Karpas-422 (cell line): ENCODE measurements at places on chromosomes 3 and 15. TPM values are rescaled to one million over a fixed set of nuclear protein-coding genes. Genes with fewer than 3 reads are reported as not detected.

DNA sequence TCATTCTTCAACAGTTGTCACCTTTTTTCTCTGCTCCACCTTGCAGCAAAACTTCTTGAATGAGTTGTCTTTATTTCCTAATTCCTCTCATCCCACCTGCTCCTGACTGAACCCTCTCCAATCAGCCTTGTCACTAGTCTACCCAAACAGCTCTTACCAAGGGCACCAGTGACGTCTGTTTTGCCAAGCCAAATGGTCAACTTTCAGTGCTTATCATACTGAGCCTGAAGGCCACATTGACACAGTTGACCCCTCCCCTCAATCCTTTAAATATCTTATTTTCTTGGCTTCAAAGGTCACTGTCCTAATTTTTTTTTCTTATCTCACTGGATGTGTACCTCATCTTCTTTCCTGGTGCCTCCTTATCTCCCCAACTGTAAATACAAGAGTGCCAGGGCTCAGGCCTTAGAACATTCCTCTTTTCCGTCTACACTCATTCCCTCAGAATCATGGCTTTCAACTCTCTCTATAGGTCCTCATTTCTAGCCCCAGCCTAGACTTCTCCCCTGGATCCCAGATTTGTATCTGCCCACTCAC lies 43.2 kb downstream of the CMTM8 start:
- H3K27me3 ChIP-seq: no peaks in the 10 kb centered on the region
- DNase-seq: no peak
- no peaks in the 10 kb centered on the region; the same call in 1 of the 2 replicates for H3K4me1 ChIP-seq
- H3K4me3 ChIP-seq: no peak overlapping the region
- no peaks in the 10 kb centered on the region for H3K36me3 ChIP-seq

GRCh38 chr3:101255441-101255840 lies 64.9 kb downstream of the IMPG2 start:
- H3K36me3 ChIP-seq: no peaks in the 10 kb centered on the region
- no peaks in the 10 kb centered on the region for H3K4me1 ChIP-seq
- DNase-seq: no peak
- H3K27ac ChIP-seq: no peak overlapping the region
- no peak overlapping the region for H3K4me3 ChIP-seq
- H3K27me3 ChIP-seq: no peaks in the 10 kb centered on the region

DNA sequence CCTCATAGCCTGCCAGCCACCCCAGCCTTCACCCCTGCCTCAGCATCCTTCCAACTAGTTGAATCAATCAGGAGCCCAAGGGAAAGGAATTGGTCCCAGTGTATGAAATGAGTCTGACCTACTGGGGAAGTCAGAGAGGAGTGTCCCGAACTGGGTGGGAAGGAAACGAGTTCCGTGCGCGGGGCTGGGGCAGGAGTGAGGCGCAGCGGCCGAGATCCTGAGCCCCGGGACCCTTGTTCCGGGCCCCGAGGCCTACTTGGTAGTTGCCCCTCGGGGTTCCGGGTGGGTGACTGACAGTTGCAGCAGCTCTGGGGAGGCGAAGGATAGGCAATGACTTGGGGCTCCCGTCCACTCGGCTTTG lies 1.1 kb upstream of the PLCL2 start:
- H3K27ac ChIP-seq: no peak overlapping the region
- H3K4me3 ChIP-seq: peak overlapping the region; percentile 91; the same call in 1 of the 2 replicates
- H3K36me3 ChIP-seq: no peaks in the 10 kb centered on the region
- peaks cover 24% of the 10 kb centered on the region for H3K4me1 ChIP-seq
- no peaks in the 10 kb centered on the region for H3K27me3 ChIP-seq

DNA sequence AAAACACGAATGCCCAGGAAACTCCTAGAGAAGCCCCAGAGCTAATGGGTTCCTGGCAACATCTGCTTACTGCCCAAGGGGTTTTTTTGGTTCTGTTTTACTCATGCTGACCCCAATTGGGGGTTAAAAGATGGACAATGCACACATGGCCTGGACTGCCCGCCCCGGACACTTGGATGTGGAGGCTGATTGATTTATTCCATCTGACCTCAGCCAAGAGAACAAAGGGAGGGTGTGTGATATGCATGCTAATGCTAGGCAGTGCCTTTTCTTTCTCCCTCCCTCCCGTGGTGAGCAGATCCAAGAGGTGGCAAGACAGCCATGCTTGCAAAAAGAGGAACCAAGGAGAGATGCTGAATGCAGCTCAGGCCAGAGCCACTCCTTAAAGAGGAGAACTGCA lies 3.3 kb upstream of the LRTM1 start:
- H3K4me1 ChIP-seq: no peaks in the 10 kb centered on the region
- H3K36me3 ChIP-seq: no peaks in the 10 kb centered on the region
- no peak for DNase-seq
- no peaks in the 10 kb centered on the region for H3K27me3 ChIP-seq

DNA sequence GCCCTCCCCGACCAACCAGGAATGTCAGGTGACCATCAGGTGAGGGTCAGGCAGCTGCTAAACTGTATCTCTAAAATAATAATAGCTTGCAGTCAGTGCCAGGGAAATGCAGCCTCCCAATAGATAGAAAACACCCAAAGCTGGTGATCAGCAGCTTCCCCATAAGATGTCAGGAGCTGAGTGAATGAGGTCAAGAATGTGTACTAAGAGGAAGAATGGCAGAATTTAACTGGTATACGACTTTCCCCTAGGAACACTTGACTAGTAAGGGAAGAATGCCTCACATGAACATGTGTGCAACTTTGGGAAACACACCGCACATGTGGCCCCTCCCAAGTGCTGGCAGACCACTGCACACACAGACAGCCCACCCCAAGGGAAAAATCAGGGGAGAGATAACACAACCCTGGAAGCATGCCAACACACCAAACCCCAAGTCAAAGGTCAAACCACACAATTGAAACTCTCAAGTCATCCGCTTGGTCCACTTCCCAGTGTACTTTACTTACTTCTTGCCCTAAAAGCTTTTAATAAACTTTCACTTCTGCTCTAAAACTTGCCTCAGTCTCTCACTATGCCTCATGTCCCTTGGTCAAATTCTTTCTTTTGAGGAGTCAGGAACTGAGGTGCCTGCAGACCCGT lies 806.5 kb downstream of the OTOL1 start:
- DNase-seq: no peak
- no peaks in the 10 kb centered on the region for H3K4me1 ChIP-seq
- H3K36me3 ChIP-seq: no peaks in the 10 kb centered on the region
- no peaks in the 10 kb centered on the region for H3K27me3 ChIP-seq
- no peak overlapping the region for H3K27ac ChIP-seq

GRCh38 chr3:155895379-155895900 lies 25.0 kb downstream of the GMPS start:
- DNase-seq: no peak
- H3K36me3 ChIP-seq: peaks cover 47% of the 10 kb centered on the region
- no peaks in the 10 kb centered on the region for H3K27me3 ChIP-seq
- no peak overlapping the region for H3K4me3 ChIP-seq
- peaks cover 6% of the 10 kb centered on the region for H3K4me1 ChIP-seq

- peaks cover 30% of the 10 kb centered on the region for H3K4me1 ChIP-seq
- no peak for DNase-seq
- H3K27ac ChIP-seq: no peak overlapping the region
Measured at GRCh38 chr3:31530960-31531335, 1.8 kb upstream of the STT3B start.

DNA sequence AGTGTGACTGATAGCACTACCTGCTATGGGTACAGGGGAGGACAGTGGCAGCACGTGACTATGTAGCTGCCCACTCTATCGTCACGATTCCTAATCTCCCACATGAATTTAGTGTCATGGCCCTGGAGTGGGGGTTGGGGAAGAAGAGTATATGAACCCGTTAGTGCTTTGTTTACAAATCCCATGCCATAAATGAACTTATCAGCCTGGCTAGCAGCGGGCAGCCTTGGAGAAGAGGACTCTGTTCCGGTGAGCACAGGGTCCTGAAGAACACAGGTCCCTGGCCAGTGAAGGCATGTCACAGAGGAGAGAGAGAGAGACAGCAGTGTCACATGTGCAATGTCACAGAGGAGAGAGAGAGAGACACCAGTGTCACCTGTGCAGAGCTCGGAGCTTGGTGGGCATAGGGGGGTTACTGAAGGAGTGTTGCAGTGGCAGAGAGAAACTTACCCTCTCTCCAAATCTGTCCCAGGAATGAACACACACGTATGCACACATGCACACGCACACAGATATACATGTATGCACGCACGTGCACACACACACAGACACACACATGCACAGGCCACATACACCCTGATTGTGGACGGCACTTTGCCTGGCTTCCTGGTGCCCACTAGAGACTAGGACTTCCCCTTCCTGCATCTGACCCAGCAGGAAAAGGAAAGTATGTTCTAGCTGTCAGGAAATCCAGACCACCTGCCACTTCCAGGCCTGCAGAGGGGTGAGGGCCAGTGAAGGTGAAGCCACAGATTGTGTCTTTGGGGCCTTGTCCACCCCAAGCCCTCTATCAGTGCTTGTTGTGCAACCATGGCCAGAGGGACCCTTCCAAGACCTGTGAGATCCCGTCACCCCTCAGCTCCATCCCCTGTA lies 26.3 kb downstream of the ITGA11 start:
- H3K27ac ChIP-seq: no peak overlapping the region
- no peaks in the 10 kb centered on the region for H3K4me1 ChIP-seq
- H3K27me3 ChIP-seq: no peaks in the 10 kb centered on the region

- H3K4me1 ChIP-seq: peaks cover 17% of the 10 kb centered on the region
- DNase-seq: no peak
- no peak overlapping the region for H3K27ac ChIP-seq
- H3K27me3 ChIP-seq: no peaks in the 10 kb centered on the region
Measured at GRCh38 chr15:67799801-67800205, 25.5 kb upstream of the SKOR1 start.

DNA sequence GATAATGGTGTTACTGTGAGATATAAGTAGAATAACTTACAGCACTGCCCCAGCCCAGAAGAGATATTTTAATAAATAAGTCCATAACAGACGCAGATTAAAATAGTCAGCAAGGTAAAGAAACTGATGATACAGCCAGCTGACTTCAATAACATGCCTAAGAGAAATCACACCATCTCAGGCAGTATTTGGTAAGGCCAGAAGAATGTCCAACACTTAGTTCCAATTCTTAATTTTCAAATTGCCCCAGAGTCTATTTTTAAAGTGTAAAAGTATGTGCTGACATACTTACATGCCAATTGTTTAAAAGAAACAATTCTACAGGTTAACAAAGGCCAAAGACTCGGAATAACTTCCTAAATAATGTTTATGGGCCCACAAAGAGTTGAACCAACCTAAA lies 1.6 kb downstream of the GNB4 start:
- H3K4me1 ChIP-seq: peaks cover 17% of the 10 kb centered on the region
- H3K36me3 ChIP-seq: no peaks in the 10 kb centered on the region
- H3K27me3 ChIP-seq: no peaks in the 10 kb centered on the region
- no peak overlapping the region for H3K4me3 ChIP-seq
- DNase-seq: no peak

GRCh38 chr3:8112587-8112986 lies 389.0 kb upstream of the LMCD1 start:
- DNase-seq: no peak
- H3K4me3 ChIP-seq: no peak overlapping the region
- H3K27me3 ChIP-seq: no peaks in the 10 kb centered on the region
- no peaks in the 10 kb centered on the region for H3K36me3 ChIP-seq

- peaks cover 10% of the 10 kb centered on the region for H3K4me1 ChIP-seq
- H3K27ac ChIP-seq: no peak overlapping the region
- peak overlapping the region; percentile 67 for H3K4me3 ChIP-seq
- H3K27me3 ChIP-seq: no peaks in the 10 kb centered on the region
- DNase-seq: no peak
Measured at GRCh38 chr3:98901119-98901391, 440 bp downstream of the DCBLD2 start.

DNA sequence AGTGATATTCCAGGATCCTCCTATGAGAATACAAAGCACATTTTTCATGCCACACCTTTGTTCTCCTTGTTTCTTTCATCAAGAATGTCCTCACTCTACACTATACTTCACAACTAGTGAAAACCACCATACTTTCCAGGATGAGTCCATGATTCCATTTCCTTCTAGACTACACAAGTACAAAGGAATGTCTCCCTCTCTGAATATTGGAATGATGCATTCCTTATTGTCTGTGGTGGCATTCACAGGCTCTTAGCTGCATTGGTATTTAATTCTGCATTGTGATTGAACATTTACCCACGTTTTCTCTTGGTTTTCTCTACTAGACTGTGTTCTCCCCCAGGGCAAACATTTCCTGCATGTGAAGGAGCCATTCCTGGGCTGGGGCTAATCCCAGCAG lies 217.5 kb downstream of the RAP2B start:
- H3K27ac ChIP-seq: no peak overlapping the region
- no peaks in the 10 kb centered on the region for H3K36me3 ChIP-seq
- no peak for DNase-seq
- no peaks in the 10 kb centered on the region for H3K4me1 ChIP-seq

DNA sequence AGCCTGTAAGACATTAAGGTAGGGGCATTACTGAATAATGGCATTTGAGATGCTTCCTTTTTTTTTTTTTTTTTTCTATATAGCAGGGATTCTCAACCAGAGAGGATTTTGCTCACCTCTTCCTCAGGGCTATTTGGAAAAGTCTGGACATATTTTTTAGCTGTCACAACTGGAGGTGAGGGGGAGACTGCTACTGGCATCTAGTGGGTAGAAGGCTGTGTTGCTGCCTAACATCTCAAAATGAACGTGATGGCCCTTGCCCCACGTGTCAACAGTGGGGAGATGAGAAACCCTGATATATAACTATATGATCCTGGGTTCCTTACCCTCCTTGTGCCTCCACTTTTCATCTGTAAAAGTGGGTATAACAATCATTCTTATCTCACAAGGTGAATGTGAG lies 71.9 kb downstream of the CADPS start:
- H3K4me3 ChIP-seq: no peak overlapping the region
- H3K36me3 ChIP-seq: no peaks in the 10 kb centered on the region

GRCh38 chr3:129690406-129690805 lies 83.9 kb upstream of the PLXND1 start:
- no peaks in the 10 kb centered on the region for H3K36me3 ChIP-seq
- peaks cover 55% of the 10 kb centered on the region for H3K4me1 ChIP-seq
- DNase-seq: peak; percentile 93
- no peaks in the 10 kb centered on the region for H3K27me3 ChIP-seq
- H3K27ac ChIP-seq: peak overlapping the region; percentile 72

DNA sequence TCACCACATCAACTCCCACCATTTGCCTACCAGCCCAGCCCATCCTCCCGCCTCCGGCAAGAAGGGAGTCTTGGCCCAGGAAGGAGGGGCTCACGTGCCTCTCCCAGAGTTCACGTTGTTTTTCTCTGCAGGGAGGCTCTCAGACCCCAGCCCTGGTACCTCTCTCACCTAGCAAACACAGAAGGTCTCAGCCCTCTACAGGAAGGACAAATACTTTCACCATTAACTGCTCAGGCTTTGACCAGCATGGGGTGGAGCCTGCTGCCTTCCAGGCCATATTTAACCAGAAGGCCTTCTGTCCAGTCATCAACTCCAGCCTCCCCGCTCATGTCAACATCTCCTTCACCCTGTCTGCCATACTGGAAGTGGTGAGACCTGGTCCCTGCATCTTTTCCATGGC lies 19.0 kb upstream of the HTR3E start:
- H3K36me3 ChIP-seq: no peaks in the 10 kb centered on the region
- H3K27ac ChIP-seq: no peak overlapping the region
- H3K27me3 ChIP-seq: no peaks in the 10 kb centered on the region
- no peak overlapping the region for H3K4me3 ChIP-seq
- DNase-seq: no peak

GRCh38 chr15:48366584-48367312 lies 35.5 kb downstream of the DUT start:
- no peaks in the 10 kb centered on the region for H3K27me3 ChIP-seq
- no peak for DNase-seq
- H3K4me1 ChIP-seq: no peaks in the 10 kb centered on the region
- H3K4me3 ChIP-seq: no peak overlapping the region

GRCh38 chr3:71585887-71586809 lies 2.6 kb upstream of the FOXP1 start:
- H3K4me1 ChIP-seq: peaks cover 53% of the 10 kb centered on the region
- peak; percentile 77 for DNase-seq
- peak overlapping the region; percentile 77 for H3K27ac ChIP-seq
- H3K27me3 ChIP-seq: no peaks in the 10 kb centered on the region
- H3K4me3 ChIP-seq: 0 out of 2 replicates have a peak overlapping the region, but pooled peaks have one; percentile 62
- H3K36me3 ChIP-seq: no peaks in the 10 kb centered on the region

CCDC174 gene
- total RNA-seq: 16.7 and 17.3 TPM in 2 replicates

SLC2A2 gene
- not detected in 2 replicates for total RNA-seq

CMTM7 gene
- 7.1 and 8.9 TPM in 2 replicates for total RNA-seq
